ENCODE measurements at places on chromosomes 7 and 10. TPM values are rescaled to one million over a fixed set of nuclear protein-coding genes. Genes with fewer than 3 reads are reported as not detected.

Gene OR13A1
- not detected for total RNA-seq

Gene CUZD1
- 0.56 TPM for total RNA-seq

Gene ZNF117
- 2.9 TPM for total RNA-seq

Gene ZRANB1
- total RNA-seq: 24.7 TPM

Gene C10orf105
- total RNA-seq: under 0.01 TPM

Gene GPR146
- total RNA-seq: 0.83 TPM

Gene CYP26A1
- total RNA-seq: not detected

Gene GALNT17
- total RNA-seq: not detected
